ENCODE measurements at places on chromosomes 7 and 10.
A peak's percentile ranks its signal among the peaks of the same experiment; 100 is the strongest.

- DNase-seq: no peak
These were observed 513.9 kb downstream of the GATA3 start for GRCh38 chr10:8568401-8568800.

- no peak for DNase-seq
These were observed 514.2 kb downstream of the CCSER2 start for GRCh38 chr10:84842593-84842992.

DNA sequence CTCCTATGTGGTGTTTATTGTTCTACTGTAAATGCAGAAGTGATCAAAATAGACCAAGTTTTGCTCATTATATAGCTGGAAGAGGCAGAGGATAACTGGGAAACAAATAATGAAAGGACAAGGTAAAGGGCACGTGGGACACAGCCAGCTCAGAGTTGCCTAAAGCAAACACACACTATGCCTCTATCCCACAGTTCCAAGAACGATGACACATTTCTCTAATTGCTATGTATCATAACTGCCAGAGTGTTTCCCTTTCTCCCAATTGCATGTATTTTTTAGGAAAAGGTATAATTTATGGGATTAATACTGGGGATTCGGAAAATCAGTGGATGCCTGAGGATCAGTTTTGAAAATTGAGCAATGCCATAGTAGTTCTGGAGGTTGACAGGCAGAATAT lies 49.0 kb downstream of the CCDC71L start:
- DNase-seq: peak; percentile 24

GRCh38 chr10:93819520-93819919 lies 61.8 kb downstream of the LGI1 start:
- DNase-seq: no peak

DNA sequence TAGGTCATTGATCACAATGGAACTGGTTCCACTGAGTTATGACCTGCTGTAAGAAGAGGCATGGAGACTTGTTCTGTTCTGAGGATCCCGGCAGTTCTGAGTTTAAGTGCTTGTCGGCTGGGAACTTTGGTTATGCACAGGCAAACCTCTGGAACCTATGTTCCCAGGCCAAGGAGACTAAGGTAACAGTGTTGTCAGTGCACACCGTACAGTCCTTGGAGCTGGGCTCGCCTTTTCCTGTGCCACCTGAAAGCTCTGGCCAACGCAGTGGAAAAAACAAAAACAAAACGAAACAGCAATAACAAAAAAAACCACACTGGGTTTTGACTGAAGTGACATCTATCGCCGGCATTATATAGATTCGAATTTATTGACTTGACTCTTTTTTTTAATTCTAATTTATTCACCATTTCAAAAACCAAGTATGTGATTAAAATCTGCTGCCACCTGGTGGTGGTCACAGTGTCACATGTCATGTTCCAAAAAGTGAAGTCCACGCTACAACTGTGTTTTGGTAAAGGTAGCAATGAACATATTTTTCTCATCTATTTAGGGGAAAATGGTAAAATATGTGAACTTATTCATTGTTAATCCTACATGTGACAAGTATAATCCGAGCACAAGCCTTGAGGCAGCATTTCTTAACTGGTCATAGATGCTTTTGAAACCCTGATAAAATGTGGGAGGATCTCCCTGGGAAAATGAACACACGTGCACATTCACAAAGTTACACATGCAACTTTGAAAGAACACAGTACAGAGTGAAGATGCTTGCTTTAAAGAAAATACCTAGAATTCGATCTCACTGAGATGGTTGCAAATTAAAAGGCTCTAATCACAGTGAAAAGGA lies 113.8 kb upstream of the PPP2R2D start:
- DNase-seq: no peak

DNA sequence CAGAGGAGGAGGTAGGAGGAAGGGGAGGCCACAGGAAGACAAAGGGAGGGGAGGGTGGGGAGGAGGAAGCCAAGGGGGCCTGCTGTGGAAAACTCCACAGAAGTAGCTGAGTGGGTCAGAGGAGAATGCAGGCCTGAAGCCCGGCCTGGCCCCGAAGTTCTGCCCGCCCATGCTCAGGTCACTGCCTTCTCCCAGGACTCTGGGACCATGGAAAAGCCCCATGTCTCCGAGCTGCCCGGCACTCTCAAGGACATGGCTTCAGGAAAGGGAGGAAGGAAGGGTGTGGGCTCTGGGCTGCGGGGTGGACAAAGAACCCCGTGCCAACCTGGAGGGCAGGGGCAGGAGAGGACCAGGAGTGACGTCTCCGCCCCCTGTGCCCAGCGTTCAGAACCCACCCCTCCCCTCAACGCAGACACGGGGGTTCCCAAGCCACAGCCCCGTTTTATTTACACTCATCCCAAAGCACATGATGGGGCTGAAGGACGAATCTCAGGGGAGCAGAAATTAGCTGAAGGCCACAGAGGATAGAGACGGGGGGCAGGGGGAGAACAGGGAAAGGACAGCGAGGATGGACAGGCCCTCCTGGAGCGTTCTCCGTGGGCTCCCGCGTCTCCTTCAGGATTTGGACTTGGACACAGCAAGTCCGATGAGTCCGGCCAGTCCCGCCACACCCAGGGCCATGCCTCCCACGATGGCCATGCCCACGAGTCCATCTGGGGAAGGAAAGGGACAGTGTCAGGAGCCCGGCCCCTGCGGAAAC lies 1.8 kb upstream of the CLDN15 start:
- DNase-seq: no peak

GRCh38 chr7:2602406-2603043 lies 29.3 kb upstream of the TTYH3 start:
- DNase-seq: no peak

- DNase-seq: no peak
These were observed 40.4 kb upstream of the ZNF32 start for GRCh38 chr10:43689007-43689491.

GRCh38 chr7:44149571-44150465 lies 8.7 kb upstream of the MYL7 start:
- DNase-seq: no peak

DNA sequence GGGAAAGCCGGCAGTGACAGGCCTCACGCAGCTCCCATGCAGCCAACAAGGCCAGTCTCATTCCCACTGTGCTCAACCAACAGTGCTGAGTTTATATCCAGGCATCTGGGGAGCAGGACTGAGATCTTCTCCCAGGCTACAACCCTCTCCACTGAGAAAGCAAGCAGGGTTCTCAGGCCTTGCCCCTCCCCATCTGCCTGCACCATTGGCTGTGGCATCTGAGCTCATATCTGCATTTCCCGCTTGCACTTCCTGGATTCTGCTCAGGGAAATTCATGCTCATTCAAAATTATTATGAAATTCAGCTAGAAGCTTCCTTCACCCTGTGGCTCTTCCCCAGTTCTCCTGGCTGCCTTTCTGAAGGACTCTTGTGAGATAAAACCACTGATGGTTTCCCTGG lies 1029.0 kb downstream of the GRM8 start:
- no peak for DNase-seq

GRCh38 chr10:6409971-6410643 lies 170.0 kb downstream of the PRKCQ start:
- peak; percentile 27 for DNase-seq

DNA sequence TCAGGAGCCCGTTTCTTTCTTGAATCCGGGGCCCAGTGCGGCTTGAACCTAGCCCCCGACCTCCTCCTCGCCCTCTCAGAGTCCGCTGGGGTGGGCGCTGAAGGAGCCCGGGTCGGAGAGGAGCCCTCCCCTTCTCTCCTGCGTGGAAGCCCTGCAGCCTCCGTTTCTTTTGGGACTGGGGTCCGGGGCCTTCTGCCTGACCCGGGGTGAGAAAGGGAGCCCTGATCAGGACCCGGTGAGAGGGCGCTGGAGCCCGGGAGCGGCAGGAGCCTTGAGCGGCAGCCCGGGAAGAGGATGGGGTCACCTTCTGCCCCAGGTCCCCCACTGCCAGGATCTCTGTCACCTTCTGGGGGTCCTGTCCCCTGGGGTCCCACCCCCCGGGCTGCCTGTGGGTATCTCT lies 162.3 kb downstream of the ZNF33B start:
- DNase-seq: no peak

DNA sequence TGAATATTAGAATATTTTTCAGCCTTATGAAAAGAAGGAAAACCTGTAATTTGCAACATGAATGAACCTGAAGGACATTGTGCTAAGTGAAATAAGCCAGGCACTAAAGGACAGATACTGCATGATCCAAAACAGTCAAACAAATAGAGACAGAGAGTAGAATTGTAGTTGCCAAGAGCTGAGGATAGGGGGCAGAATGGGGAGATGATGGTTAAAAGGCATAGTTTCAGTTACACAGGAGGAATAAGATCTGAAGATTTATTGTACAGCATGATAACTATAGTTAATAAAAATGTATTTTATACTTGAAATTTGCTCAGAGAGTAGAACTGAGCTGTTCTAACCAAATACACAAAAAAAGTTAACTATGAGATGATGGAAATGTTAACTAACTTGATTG lies 149.0 kb upstream of the TMEM106B start:
- DNase-seq: no peak

- DNase-seq: no peak
These were observed 140.6 kb upstream of the HPS1 start for GRCh38 chr10:98587156-98587837.

DNA sequence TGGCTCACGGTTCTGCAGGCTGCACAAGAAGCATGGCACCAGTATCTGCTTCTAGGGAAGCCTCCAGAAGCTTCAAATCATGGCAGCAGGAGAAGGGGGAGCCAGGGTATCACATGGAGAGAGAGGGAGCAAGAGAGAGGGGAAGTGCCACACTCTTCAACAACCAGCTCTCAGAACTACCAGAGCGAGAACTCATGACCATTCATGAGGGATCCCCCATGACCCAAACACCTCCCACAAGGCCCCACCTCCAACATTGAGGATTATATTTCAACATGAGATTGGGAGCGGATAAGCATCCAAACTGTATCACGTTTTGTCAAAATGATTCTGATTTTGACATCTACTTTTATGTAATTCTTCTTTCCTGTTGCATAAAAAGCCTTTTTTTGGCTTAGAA lies 38.5 kb downstream of the CREM start:
- no peak for DNase-seq

GRCh38 chr7:99920149-99920548 lies 819 bp upstream of the TRIM4 start:
- DNase-seq: no peak

- DNase-seq: no peak
These were observed 60.5 kb upstream of the MPP7 start for GRCh38 chr10:28363376-28363775.

DNA sequence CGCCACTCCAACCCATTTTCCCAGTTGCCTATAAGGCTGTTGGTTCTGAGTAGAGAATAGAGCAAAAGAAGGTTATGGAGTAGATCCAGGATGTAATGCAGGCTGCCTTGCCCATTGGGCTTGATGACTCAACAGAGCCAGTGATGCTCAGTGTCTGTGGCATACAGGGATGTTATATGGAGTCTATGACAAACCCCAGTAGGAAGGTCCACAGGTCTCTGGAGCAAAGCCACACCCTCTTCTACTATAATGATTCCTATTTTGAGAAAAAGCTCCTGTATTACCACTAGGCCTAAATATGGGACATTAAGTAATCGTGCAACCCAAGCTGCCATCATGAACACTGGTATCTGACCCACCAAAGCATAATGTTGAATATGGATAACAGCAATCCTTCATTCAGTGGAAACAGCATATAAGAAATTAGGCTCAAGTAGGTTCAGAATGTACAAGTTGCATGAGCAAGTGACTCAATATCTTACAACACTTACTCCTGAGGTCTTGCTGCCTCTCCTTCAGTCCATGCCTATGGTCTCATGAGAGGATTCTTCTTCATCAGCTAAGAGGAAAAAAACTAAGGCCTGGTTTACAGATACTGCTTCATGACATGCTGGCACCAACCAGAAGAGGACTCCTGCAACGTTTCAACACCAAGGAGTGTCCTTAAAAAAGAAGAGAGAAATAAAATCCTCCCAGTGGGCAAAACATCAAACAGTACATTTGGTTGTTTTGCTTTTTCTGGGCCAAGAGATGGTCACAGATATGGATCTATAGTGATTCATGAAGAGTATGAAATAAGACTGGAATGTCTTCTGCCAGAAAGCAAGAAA lies 14.8 kb upstream of the FHIP2A start:
- DNase-seq: no peak

- DNase-seq: peak; percentile 75
These were observed 77.9 kb downstream of the ZMIZ1 start for GRCh38 chr10:79146611-79147130.

DNA sequence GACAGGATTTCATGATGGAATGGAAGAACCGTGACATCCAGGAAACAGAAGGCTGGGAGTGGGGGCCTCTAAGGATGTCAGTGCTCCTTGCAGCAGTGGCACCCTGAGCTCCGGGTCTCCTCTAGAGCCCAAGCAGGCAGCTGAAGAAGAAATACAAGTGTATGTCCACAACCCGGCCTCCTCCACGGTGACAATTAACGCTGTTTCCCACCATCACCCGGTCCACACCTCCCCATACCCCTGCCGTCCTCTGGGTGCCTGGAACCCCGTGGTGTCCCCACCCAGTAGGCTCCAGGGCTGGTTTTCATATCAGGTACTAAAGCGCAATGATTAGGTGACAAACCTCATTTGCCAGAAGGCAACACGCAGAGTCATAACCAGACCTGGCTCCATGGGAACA lies 30.3 kb downstream of the GRID1 start:
- no peak for DNase-seq

DNA sequence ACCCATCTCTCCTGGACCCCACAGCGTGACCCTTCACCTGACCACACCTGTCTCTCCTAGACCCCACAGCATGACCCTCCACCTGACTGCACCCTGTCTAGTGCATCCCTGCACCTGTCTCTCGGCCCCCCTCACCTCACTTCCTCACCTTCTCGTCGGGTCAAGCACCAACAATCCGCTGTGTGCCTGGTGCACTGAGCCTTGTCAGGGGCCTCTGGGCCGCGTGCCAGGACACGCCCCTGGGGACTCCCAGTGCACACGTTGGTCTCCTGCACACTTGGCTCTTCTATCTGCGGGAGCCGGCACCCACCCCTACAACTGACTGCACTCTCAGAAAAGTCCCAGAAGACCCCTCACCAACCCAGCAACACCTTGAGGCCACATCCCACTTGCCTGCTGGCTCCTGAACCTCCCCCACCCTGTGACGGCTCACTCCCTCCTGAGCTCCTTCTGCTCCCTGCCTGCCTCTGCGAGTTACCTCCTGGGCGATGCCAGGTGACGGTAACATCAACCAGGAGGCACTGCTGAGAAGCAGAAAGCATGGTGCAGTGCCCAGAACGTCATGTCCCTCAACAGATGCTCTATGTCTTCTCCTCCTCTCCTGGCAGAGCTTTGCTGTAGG lies 147.6 kb downstream of the DIP2C start:
- DNase-seq: no peak

All from breast epithelium (tissue), 4 donors.